GM12865 (cell line): ENCODE measurements at places on chromosomes 16 and 17.

GRCh38 chr17:27978689-27979175, 63.7 kb upstream of the NLK start:
- DNase-seq = no peak

GRCh38 chr17:55513885-55514590, 2.8 kb upstream of the SMIM36 start:
- peak; percentile 84 for DNase-seq

DNA sequence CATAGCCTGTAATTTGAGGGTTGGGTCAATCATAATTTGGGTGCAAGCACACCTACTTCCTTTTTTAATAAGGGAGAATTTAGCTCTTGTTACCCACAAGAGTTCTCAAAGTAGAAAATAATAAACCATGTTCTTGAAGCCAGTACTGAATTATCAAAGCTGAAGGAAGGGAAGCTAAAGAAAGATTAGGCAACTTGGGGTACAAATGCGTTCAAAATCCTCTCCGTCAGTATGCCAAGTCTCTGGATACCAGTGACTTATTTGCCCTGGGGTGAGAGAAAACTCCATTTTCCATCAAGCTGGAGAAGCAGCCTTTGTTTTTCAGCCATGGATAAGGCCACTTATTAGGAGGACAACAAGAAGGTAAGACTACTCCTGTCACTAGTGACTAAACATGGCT, 23.5 kb upstream of the DHRS13 start:
- no peak for DNase-seq

DNA sequence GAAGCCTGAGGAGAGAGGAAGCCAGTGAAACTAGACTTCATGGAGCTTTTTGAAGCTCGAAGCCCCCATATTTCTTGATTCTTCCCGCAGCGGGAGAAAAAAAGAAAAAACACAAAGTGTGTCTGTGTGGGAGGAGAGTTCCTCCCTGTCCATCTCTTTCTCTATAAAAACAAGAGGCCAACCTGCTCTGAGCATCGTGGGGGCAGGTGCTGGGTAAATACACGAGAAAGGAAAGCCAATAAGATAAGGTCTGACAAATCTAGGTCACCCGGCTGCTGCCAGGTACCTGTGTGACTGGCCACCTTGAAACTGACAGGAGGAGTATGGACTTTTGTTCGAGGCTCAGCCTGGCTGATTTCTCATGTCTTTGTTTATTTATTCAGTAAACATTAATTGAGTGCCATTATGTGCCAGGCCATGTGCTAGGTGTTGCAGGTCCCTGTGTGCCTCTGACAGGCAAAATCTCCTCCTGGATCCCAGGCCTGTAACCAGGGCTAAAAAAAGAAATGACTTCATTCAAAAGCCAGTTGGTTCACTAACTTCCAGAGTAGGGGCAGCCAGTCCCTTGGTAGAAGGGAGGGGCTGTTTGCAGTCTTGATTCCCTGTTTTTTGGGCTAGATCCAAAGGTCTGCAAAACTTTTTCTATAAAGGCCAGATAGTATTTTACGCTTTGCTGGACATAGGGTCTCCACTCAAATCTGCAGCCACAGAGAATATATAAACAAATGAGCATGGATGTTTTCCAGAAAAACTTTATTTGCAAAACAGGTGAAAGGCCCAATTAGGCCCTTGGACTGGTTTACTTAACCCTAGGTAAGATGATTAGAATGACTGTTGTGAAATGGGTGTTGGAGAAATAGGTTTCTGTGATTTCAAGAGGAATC, 35.6 kb downstream of the YPEL2 start:
- DNase-seq = no peak

- DNase-seq = no peak
Observed at GRCh38 chr16:19879241-19879792, 5.3 kb downstream of the GPRC5B start.

GRCh38 chr17:82882715-82883418, 43.0 kb upstream of the ZNF750 start:
- DNase-seq = no peak

- no peak for DNase-seq
Observed at GRCh38 chr17:36890398-36891168, 46.7 kb upstream of the LHX1 start.

GRCh38 chr17:57518587-57519581, 226.2 kb downstream of the CCDC182 start:
- no peak for DNase-seq

DNA sequence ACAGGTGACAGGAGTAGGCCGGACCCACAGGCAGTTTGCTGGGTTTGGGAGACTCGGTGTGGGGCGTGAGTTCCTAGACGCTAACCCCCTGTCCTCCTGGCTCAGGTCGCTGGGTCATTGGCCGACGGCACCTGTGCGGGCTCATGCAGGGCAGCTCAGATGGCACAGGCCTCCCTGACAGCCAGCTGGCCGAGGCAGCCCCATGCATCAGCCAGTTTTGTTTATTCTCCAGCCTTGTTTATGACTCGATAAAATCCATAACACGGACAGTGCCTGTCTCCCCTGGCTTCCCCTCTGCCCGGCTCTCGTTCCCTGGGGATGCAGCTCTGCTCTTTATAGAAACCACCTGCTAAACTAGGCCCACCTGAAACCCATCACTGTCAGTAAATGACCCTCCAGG, 46.0 kb downstream of the SDK2 start:
- DNase-seq = no peak

DNA sequence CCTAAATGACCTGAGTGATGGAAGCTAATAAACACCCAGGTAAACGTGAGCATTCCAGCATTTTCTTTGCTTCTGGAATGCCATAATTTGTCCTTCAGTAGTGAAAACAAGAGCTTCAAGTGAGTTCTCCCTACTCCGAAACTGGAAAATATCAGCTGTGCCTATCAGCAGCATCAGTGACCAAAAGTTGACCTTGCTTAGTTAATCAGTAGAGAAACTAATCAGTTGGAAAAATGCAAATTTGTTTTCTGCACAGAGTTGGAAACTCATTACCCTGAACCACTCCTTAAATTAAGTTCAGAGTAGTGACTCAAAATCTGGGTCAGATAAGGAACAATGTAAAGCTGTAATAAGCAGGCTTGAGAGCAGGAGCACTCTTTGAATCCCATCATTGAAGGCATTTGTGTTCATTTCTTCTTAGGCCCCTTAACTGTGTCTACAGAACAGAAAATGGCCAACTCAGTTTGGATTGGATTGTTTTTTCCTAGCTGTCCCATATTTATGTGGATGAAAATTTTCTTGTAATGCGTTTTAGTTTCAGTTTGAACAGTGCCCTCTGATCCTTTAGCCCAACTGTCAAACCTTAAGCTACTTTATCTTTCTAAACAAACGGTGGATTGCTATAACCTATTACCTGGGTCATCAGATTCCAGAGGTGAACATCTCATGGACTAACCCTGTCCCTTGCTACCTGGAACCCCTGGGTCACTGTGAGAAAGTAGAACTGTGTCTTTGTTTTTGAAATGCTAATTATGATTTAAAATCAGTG, 290.4 kb downstream of the TOX3 start:
- no peak for DNase-seq

DNA sequence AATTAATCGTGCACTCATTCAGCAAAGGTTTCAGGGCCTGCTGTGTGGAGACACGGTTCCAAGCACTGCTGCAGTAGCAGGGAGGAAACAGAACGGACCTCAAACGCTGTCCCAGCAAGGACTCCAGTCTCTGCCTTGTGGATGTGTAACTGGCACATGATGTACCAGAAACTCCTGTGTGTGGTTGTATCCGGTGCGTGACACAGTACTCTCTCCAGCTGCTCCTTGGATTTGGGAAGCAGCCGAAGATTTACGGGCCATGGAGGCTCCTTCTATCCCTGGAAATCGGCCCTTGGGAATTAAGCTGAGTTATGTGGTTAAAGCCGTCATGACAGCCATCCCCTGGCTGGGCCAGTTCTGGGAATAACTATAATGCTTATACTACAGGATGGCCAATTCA, 8.5 kb upstream of the ANKRD11 start:
- DNase-seq = no peak

DNA sequence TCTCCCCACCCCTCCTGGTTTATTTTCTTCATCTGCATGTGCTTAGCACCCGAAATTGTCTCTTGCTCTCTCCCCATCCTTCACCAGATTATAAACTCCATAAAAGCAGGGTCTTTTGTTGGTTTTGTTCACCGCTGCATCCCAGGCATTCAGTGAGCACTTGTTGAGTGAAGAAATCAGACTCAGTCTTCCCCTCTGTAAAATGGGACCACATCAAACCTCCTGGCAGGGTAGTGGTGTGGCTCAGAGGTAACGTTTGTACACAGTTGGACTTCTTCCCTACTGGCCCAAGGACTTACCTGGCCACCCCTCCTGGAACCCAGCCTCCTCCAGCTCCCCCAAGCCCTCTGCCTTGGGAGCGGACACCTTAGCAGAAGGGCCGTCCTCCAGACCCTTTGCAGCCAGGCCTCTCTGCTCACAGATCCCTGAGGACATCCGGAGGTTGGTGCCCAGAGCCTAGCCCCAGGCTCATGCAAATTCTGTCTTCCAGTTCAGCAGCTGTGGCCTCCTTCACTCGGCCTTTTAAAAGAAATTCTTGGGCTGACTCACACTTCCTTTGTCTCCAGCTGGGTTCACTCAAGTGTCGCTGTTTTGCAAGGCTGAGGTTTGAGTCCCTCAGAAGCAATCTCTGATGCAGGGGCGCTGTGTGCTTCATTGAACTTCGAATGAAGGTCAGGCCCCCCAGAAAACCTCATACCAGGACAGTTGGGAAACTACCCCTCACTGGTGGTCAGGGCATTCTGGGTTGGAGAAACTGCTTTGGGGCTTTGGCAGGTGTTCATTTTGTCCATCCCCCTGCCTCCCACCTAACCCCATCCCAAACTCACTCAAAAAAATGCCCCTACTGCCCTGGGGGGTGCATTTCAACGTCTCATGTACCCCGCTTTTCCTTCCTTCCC, 16.8 kb upstream of the RMI2 start:
- DNase-seq = peak; percentile 98

GRCh38 chr17:2860045-2860444, 63.8 kb downstream of the RAP1GAP2 start:
- no peak for DNase-seq

GRCh38 chr17:77423589-77424451, 283.1 kb downstream of the SEC14L1 start:
- DNase-seq = no peak

GRCh38 chr16:81185416-81185815, 53.1 kb upstream of the BCO1 start:
- no peak for DNase-seq

DNA sequence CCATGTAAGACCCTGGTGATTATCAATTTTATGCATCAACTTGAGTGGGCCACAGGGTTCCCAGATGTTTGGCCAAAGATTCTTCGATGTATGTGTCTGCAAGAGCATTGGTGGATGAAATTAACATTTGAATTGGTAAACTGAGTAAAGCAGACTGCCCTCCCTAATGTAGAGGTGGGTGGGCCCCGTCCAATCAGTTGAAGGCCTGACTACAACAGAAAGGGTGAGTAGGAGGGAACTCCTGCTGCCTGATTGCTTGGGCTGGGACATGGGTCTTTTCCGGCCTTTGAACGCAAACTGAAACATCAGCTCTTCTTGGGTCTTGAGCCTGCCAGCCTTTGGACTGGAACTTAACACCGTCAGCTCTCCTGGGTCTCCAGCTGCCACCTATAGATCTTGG, 90.6 kb downstream of the BMERB1 start:
- no peak for DNase-seq

- no peak for DNase-seq
Observed at GRCh38 chr17:73065376-73065775, 27.1 kb downstream of the SLC39A11 start.

DNA sequence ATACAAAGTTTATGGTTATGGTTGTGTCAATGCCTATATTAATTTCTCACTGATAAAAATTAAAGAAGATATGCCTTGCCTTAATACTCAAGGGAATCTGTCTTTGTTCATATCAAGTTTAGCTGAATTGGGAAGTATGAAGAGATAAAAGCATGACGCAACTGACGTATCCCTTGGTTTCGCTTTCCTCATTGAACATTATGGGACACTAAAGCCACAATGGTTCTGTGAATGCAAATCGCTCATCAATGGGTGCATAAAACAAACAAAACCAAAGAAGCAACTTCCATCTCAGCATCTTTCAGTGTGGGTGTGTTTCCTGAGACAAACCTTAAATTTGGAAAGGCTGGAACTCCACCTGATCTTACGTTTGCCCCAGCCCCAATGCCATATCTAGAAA, 108.2 kb downstream of the NPIPB5 start:
- no peak for DNase-seq

GRCh38 chr17:41919165-41919817, 540 bp upstream of the ACLY start:
- DNase-seq = no peak

GRCh38 chr17:30352240-30352814, 18.5 kb upstream of the TMIGD1 start:
- peak; percentile 67 for DNase-seq

- DNase-seq = no peak
Observed at GRCh38 chr16:8320131-8320530, 270.2 kb downstream of the TMEM114 start.

- DNase-seq = peak; percentile 38
Observed at GRCh38 chr16:57614536-57614935, 13.9 kb upstream of the ADGRG1 start.

DNA sequence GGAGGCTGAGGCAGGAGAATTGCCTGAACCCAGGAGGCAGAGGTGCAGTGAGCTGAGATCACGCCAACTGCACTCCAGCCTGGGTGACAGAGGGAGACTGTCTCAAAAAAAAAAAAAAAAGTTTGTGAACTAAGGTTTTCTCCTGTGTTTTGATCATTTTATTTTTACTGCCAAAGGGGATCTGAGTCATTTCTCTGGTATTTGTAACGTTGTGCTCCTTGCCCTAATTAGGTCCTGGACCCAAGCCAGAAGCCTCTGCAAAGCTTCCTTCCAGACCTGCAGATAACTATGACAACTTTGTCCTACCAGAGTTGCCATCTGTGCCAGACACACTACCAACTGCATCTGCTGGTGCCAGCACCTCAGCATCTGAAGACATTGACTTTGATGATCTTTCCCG, 32.1 kb downstream of the IST1 start:
- no peak for DNase-seq

- no peak for DNase-seq
Observed at GRCh38 chr17:75116737-75117136, 7.0 kb downstream of the ARMC7 start.

DNA sequence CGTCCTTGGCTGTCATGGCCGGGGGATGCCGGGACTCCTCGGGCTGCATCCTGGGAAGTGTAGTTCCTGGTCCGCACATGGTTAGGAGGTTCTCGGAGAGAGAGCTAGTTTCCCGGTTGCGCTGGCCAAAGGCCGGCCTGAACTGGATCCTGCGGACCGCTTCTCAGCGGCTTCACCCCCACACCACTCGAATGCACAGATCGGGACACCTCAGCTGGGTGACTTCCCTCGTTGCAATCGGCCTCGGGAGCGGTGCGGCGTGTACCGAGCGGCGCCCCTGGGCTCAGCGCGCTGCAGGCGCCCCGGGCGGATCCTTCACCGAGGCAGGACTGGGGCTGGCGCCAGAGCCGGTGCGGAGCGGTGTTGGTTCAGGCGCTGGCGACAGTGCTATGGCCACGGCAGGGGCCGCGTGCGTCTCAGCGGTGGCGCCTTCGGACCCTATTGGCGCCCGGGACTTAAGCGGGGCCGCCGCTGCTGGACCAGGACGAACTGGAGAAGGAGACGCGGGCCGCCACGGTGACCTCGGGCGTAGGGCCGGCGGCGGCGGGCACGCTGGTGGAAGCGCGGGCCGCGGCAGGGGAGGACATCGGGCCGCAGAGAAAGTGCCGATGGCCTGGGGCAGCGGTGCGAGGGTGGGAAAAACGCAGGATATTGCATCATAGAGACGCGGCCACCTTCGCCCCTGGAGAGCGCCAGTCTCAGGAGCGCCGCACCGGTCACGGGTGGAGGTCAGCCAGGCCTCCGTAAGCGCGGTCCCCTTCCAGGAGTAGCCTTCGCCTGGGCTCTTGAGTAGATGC, 11.4 kb downstream of the ZNF629 start:
- peak; percentile 73 for DNase-seq
